Fibroblast of skin of left quadriceps (primary cell): ENCODE measurements at places on chromosomes 12 and 14.

- no peak for DNase-seq
Measured at GRCh38 chr14:106875503-106875902, 1349.1 kb downstream of the TMEM121 start.

GRCh38 chr12:105398930-105399329 is 68.4 kb downstream of the C12orf75 start:
- no peak for DNase-seq

DNA sequence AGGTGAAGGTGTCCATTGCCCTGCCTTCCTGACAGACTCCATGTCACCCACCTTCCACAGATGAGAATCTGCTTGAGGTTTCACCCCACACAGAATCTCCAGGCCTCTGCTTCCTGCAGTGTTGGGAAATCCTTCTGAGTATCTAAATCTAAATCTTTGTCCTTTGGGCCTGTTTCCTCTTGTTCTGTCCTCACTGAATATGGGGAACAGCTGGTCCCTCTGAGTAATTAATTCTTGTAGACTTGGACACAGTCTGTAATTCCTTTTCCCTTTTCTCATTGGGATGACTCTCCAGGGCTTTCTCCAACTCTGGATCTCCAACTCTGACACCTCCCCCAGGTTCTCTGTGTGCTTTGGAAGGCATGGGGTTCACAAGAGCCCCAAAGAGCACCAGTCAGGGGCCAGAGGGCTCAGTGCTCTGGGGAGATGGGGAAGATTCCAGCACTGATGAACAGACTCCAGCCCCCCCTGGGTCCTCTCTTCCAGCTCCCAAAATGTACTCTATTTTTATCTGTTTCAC is 2.3 kb upstream of the ACVRL1 start:
- peak; percentile 34 for DNase-seq

DNA sequence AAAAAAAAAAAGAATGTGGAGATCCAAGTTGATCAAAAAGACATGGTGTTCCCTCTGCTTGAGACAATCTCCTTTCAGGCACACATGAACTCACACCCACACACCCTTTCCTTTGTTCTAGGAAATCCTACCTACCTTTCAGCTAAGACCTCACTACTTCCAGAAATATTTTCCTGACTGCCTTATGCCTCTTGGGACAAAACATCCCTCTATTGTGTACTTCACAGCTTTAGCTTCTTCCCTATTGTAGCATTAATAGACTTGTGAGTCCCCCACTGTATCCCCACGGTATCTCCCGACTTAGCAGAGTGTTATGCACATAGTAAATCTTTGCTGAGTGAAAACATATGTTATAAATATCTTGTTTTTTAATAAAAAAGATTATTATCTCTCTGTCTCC is 44.9 kb upstream of the AEBP2 start:
- DNase-seq: no peak

DNA sequence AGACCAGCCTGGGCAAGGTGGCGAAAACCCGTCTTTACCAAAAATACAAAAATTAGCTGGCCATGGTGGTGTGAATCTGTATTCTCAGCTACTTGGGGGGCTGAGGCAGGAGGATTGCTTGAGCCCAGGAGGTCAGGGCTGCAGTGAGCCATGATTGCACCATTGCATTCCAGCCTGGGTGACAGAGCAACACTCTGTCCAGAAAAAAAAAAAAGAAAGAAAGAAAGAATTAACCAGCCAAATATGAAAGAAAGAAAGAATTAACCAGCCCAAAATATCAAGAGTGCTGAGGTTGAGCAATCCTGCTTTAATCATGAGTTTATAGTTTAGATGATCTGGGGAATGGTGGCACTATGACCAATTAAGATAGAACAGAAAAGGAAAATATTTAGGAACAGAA is 3.5 kb upstream of the ACTN1 start:
- DNase-seq: no peak

GRCh38 chr14:79260406-79260805 is 950.9 kb downstream of the DIO2 start:
- no peak for DNase-seq

GRCh38 chr12:47941871-47942613 is 21.4 kb upstream of the TMEM106C start:
- DNase-seq: no peak

- no peak for DNase-seq
Measured at GRCh38 chr14:54003064-54003463, 46.4 kb upstream of the BMP4 start.

- DNase-seq: no peak
Measured at GRCh38 chr12:6868211-6869048, 1.1 kb downstream of the TPI1 start.

DNA sequence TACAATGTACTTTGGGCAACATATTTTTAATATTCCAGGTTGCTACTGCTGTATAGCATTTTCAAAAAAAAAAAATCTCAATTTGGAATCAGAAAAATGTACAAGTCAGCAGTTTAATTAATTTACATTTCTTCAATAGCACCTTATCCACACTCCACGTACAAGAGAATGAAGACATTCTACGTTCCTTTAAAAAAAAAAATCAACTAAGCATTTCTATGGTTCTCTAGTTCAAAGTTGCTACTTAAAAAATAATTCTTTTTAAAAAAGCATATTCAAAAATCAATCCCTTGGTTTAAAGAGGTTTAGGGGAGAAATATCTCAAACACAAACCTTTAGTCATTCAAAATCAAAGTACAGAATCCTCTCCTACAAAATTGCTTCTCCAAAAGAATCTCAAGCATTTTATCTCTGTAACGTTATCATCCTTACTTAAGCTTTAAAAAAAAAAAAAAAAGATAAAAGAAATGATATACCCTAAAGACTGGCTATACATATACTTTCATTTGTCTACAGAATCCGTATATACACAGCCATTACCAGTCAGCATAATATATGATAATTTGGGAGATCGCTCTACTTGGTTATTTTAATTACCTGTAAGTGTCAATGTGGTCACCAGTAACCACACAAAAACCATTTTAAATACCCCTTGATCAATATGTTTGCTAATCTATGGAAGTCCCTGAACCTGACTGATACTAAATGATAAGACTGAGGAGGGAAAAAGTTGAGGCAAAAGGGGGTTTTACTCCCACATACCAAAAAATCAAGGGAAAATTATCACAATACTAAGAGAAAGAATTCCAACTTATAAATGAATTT is 2.7 kb downstream of the MED13L start:
- no peak for DNase-seq

GRCh38 chr12:92278378-92278828 is 132.8 kb upstream of the BTG1 start:
- no peak for DNase-seq

DNA sequence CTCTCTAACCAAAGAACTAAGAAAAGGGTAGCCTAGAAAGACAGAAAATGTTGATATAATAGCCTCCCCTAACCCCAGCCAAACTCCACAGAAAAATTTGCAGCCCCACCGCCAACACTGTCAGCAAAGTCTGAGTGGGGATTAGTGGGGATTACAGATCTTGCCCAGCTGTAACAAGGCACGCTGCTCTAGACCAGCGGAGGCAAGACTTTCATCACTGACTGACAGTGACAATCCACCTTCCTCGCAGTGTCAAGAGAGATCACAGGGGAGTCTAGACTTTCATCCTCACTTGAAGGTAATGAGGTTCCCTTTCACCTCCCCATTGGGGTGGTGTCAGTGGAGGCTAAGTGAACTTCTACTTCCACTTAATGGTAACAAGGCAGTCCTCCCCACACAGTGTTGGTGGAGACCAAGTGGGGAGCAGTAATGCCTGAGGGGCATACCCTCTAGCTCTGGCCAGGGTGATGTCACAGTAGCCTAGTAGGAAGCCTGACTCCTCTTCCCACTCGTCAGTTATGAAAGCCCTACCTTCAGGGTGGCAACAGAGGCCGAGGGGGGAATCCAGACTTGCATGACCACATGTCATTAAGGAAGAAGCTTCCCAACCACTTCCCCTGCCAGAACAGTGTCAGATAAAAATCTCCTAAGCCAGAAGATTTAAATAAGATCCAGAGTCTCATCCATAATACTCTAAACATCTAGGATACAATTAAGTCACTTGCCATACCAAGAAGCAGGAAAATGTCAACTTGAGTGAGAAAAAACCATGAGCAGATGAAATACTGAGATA is 91.7 kb upstream of the RASSF8 start:
- peak; percentile 11 for DNase-seq

DNA sequence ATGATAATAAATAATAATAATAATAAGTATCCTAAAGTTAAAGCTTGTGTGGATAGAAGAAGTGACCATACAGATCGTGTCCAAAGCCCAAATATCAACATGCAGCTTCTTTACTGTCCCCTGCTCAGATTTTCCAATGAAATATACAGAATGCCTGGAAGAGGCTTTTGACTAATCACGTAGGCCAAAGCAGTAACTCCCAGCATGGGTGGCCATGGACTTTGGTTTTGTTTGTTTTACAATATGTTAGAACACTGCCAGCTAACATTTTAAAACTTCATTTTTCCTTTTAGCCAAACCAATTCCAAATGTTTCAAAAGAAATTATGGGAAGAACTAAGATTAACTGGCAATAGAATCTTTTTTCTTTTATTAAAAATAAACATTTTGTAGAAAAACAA is 400.0 kb upstream of the FLRT2 start:
- DNase-seq: no peak

DNA sequence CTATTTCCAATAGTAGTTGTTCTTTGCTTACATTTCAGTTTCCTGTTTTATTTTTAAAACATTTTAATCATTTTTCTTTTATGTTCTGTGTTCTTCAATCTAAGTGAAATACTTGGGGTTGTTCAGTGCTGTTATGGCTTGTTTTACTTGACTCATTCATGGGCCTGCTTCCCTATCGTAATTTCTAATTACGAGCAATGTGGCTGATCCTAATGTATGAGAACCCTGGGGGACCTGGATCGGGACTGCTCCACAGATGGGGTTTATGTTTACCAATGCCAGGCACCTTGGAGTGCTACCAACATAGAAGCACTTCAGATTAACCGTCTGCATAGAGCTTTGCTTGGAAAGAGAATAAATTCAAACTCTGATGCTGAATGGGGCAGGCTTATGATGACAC is 29.8 kb downstream of the TECPR2 start:
- no peak for DNase-seq

DNA sequence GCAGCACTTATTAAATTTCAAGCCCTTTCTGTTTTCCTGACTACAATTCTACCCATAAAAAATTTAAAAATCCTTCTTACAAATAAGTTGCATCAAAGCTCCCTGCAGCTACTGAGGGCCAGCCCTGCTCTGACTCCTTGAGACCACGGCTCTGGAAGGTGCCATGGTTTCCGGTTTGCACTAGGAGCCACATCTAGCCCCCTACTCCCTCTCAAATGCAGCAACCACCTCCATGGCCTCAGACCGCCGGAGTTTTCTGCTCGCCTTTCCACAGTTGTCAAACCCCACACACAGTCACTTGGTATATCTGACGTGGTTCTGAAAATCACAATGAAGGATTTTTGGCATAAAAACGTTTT is 30.1 kb downstream of the P2RX4 start:
- no peak for DNase-seq

GRCh38 chr12:4270831-4271716 is 2.5 kb upstream of the CCND2 start:
- DNase-seq: no peak

DNA sequence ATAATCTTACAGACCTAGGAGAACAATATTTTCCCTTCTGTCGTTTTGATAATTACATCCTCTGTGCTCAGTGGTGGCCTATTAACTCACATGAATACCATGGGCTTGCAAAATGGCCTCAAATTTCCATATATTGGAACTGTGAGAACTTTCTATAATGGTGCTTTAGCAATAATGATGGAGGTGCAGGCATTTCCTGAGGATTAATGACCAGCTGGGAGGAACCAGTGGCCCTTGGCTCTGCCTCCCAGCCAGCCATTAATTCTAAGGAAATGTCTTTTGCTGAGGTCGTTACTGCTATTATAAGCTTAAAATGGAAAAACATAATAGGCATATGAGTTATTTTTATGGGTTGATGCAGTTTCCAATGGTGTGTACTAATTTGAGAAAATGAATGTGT is 33.6 kb downstream of the HMGA2 start:
- DNase-seq: no peak

GRCh38 chr14:77043177-77043983 is 14.9 kb upstream of the IRF2BPL start:
- DNase-seq: peak; percentile 92

GRCh38 chr12:57783466-57783801 is 847 bp downstream of the TSFM start:
- no peak for DNase-seq

GRCh38 chr12:47391566-47391965 is 311.8 kb upstream of the AMIGO2 start:
- DNase-seq: no peak

DNA sequence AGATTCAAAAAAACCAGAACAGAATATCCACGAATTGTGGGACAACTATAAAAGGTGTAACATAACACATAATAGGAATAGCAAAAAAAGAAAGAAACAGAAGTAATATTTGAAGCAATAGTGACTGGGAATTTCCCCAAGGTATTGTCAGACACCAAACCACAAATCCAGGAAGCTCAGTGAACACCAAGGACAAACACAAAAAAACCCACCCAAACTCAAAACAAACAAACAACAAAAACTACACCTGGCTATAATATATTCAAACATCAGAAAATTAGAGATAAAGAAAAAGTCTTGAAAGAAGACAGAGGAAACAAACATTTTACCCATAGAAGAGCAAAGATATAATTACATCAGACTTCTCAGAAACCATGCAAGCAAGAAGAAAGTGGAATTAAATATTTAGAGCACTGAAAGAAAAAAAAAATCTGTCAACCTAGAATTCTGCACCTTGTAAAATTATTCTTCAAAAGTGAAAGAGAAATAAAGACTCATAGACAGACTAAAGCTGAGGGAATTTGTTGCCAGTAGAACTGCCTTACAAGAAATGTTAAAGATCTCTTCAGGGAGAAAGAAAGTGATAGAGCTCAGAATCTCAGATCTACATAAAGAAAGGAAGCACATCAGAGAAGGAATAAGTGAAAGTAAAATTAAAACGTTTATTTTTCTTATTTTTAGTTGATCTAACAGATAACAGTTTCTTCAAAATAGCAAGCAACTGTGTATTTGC is 12.1 kb upstream of the HMGA2 start:
- no peak for DNase-seq

DNA sequence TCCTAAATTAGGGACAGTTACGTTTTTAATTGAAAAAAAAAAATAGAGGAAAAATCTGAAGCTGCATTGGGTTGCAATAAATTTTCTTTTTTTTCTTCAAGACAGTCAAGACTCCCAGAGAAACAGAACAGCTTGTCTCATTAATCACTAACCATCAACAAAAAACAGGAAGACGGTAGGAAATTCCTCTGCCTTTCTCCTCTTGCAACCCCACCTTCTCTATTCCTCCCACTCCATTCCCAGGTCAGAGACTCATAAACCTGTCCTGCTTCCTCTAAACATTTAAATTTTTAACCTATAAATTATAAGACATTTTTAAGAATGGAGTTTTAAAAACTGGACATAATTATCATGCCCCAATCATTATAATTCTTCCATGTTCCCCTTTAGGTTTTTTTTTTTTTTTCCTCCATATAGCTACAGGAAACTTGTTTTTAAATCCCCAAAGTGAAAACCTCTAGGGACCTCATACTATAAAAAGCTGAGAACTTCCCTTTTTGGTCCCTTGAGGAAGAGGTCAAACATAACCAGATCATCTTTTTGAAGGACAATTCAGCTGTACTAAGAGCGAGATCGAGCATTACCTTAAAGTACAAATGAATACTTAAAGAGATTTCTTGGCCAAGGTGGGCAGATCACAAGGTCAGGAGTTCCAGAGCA is 36.0 kb downstream of the CPM start:
- DNase-seq: no peak

GRCh38 chr12:107328442-107329133 is 235.2 kb upstream of the CRY1 start:
- no peak for DNase-seq

GRCh38 chr14:104462651-104463630 is 116.6 kb upstream of the C14orf180 start:
- DNase-seq: no peak

- DNase-seq: no peak
Measured at GRCh38 chr12:132695431-132695830, 8.0 kb downstream of the PXMP2 start.
